ENCODE measurements at places on chromosomes 4 and X. TPM values are rescaled to one million over a fixed set of nuclear protein-coding genes. Genes with fewer than 3 reads are reported as not detected.

CDKN2AIP gene
- total RNA-seq = 8.9 TPM

CTSO gene
- 1.5 TPM for total RNA-seq

ADH1B gene
- not detected for total RNA-seq

TGIF2LX gene
- total RNA-seq = not detected

NDUFB11 gene
- 165 TPM for total RNA-seq

TSC22D3 gene
- total RNA-seq = 90.2 TPM

AFM gene
- not detected for total RNA-seq

FATE1 gene
- not detected for total RNA-seq

GC gene
- total RNA-seq = not detected

AMBN gene
- not detected for total RNA-seq

TRMT44 gene
- total RNA-seq = 6.1 TPM

MAPK10 gene
- 0.61 TPM for total RNA-seq

PLK4 gene
- 21.3 TPM for total RNA-seq

GLOD5 gene
- not detected for total RNA-seq

Measured in A549 treated with ZK216348 at 1 μM for 4 hours (cell line).